ENCODE measurements at places on chromosomes 1 and 21. TPM values are rescaled to one million over a fixed set of nuclear protein-coding genes. Genes with fewer than 3 reads are reported as not detected.

Gene SPATC1L
- total RNA-seq: 6.3 TPM

Gene PLEKHA6
- 0.43 TPM for total RNA-seq

Gene FCRL4
- total RNA-seq: not detected

Gene JTB
- 85.5 TPM for total RNA-seq

Gene PCBP3
- 0.54 TPM for total RNA-seq

Measured in dermis lymphatic vessel endothelial cell (primary cell).